ENCODE measurements at places on chromosomes 5 and 9.

DNA sequence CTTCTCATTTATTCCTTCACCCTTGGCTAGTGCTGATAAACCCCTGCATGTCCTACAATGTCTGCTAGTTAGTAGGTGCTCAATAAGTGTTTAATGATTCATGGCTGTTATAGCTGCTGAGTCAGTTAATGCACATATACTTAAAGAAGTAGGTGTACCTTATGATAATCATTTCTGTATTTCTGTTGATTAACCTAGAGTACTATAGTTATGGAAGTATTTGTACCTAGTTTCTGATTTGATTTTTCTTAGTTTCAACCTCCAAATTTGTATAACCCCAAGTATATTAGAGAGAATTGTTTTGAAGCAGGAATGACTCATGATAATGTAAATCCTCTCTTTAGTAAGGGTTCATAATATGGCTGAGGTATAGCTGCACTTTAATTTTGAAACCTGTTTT lies 8.9 kb downstream of the SMAD5 start:
- H3K4me1 ChIP-seq, result peaks cover 10% of the 10 kb centered on the region
- H3K27me3 ChIP-seq, result peaks cover 9% of the 10 kb centered on the region
- H3K36me3 ChIP-seq, result peaks cover 3% of the 10 kb centered on the region
- no peak overlapping the region for H3K4me3 ChIP-seq
- DNase-seq, result no peak

DNA sequence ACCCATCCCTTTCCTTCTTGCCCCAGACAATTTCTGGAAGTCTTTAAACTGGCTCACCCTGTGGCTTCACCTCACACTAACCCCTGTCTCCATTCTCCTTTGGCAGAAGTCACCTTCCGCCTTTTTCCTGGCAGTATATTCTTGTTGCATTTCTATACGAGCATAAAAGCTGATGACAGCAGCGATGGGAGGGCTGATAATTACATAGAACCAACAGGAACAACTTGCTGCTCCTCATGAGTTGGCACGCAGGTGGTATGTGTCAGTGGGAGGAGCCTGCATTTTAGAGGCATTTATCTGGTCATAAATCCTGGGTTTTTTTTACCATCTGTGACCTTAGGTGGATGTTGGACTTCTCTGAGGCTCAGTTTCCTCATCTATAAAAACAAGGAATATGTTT lies 61.4 kb upstream of the CKMT2 start:
- no peak for DNase-seq
- no peaks in the 10 kb centered on the region for H3K27me3 ChIP-seq

GRCh38 chr5:147805030-147805454 lies 22.5 kb upstream of the JAKMIP2 start:
- peaks cover 10% of the 10 kb centered on the region for H3K4me1 ChIP-seq
- no peak overlapping the region for H3K4me3 ChIP-seq
- H3K27ac ChIP-seq, result no peak overlapping the region
- no peaks in the 10 kb centered on the region for H3K36me3 ChIP-seq
- no peak for DNase-seq

DNA sequence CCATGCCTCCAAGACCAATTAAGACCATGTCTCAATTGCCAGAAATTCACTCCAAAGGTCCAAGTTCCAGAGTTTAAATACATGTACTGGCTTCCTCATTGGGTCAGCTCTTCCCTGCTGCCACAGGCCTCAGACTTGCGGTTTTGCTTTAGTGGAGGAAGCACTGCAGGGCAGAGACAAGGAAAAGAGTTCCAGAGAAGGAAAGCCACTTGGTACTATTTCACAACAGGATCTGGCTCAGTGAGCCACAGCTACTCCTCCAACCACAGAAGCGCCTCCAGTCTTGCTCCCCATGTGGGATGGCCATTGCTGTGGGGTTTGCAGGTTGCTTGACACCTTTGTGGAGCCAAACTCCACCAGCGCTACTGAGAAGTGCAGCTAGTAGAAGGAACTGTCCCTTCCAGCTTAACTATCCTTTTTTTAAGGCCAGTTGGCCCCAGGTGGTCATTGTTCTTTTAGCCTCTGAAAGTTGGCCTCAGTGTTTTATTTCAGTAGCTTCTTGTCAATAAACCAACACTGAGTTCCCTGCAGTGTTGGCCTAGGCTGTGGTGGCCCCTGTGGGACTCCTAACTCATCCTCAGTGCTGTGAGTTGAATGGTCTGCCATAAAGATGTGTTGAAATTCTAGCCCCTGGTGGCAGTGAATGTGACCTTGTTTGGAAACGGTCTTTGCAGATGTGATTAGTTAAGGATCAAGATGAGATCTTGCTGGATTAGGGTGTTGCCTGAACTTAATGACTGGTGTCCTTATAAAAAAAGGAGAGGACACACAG lies 93.7 kb upstream of the DAP start:
- no peak for DNase-seq
- H3K27me3 ChIP-seq, result peaks cover 7% of the 10 kb centered on the region
- no peak overlapping the region for H3K4me3 ChIP-seq
- H3K36me3 ChIP-seq, result no peaks in the 10 kb centered on the region
- H3K4me1 ChIP-seq, result no peaks in the 10 kb centered on the region

GRCh38 chr9:117334101-117334500 lies 80.8 kb downstream of the ASTN2 start:
- no peaks in the 10 kb centered on the region for H3K36me3 ChIP-seq
- no peaks in the 10 kb centered on the region for H3K4me1 ChIP-seq
- no peaks in the 10 kb centered on the region for H3K27me3 ChIP-seq
- DNase-seq, result no peak
- H3K4me3 ChIP-seq, result no peak overlapping the region

- peaks cover 20% of the 10 kb centered on the region for H3K4me1 ChIP-seq
- DNase-seq, result peak; percentile 49
- H3K4me3 ChIP-seq, result no peak overlapping the region
- H3K27ac ChIP-seq, result no peak overlapping the region
These were observed 76.3 kb upstream of the TNFSF8 start for GRCh38 chr9:115006660-115007059.

DNA sequence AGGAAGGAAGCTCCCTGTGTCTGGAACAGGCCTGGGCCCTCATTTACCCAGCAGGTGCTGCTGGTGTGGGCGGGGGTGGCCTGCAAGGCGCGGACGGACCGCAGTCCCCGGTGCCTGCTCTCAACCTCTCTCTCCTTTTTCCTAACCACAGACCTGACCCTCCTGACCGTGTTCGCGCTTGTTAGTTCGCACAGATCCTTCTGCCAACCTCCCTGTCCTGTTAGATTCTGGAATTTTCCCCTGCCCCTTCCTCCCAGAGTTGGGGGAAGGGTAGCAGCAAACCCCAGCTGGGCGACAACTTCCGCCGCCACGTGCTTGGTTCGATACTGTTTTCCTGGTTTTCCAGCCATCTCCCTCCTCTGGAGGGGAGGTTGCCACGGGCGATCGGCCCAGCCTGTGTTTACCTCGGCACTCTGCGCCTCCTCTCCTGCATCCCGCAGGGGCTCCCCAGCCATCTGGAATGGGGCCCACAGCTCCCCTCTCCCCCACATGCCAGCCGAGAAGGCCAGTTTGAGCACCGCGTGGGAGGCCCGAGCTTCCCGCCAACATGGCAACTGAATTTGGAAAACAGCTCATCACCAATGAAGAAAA lies 70.8 kb upstream of the UNC5A start:
- no peak overlapping the region for H3K27ac ChIP-seq
- no peak for DNase-seq
- peaks cover 61% of the 10 kb centered on the region for H3K27me3 ChIP-seq
- no peak overlapping the region for H3K4me3 ChIP-seq
- H3K4me1 ChIP-seq, result no peaks in the 10 kb centered on the region
- no peaks in the 10 kb centered on the region for H3K36me3 ChIP-seq

GRCh38 chr5:95619514-95620029 lies 315 bp upstream of the GPR150 start:
- peaks cover 17% of the 10 kb centered on the region for H3K27me3 ChIP-seq
- peak overlapping the region; percentile 77 for H3K27ac ChIP-seq
- H3K36me3 ChIP-seq, result peaks cover 8% of the 10 kb centered on the region

DNA sequence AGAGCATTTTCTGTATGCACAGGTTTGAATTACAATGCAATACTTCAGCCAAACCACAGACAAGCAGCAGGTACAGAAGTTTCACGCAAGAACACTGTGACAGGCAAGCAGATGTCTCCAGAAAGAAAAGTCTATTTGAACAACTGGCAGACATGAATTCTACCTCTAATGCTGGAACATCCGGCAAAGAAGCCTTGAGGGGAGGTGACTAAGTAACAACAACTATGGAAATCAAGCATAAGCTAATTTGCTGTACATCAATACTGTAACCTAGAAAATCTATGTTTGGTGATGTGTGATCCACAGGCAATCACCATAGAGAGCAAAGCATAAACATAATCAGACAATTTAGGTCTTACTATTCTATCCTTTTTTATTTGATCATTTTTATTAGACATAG lies 65.5 kb downstream of the PLK2 start:
- DNase-seq, result no peak
- no peak overlapping the region for H3K4me3 ChIP-seq
- H3K4me1 ChIP-seq, result no peaks in the 10 kb centered on the region
- H3K27ac ChIP-seq, result no peak overlapping the region

GRCh38 chr5:72470826-72471225 lies 36.4 kb downstream of the ZNF366 start:
- H3K4me1 ChIP-seq, result no peaks in the 10 kb centered on the region
- no peak overlapping the region for H3K27ac ChIP-seq
- no peak for DNase-seq
- H3K27me3 ChIP-seq, result peaks cover 21% of the 10 kb centered on the region

GRCh38 chr9:129906298-129906697 lies 71.0 kb downstream of the USP20 start:
- no peak overlapping the region for H3K4me3 ChIP-seq
- H3K36me3 ChIP-seq, result peaks cover 74% of the 10 kb centered on the region

DNA sequence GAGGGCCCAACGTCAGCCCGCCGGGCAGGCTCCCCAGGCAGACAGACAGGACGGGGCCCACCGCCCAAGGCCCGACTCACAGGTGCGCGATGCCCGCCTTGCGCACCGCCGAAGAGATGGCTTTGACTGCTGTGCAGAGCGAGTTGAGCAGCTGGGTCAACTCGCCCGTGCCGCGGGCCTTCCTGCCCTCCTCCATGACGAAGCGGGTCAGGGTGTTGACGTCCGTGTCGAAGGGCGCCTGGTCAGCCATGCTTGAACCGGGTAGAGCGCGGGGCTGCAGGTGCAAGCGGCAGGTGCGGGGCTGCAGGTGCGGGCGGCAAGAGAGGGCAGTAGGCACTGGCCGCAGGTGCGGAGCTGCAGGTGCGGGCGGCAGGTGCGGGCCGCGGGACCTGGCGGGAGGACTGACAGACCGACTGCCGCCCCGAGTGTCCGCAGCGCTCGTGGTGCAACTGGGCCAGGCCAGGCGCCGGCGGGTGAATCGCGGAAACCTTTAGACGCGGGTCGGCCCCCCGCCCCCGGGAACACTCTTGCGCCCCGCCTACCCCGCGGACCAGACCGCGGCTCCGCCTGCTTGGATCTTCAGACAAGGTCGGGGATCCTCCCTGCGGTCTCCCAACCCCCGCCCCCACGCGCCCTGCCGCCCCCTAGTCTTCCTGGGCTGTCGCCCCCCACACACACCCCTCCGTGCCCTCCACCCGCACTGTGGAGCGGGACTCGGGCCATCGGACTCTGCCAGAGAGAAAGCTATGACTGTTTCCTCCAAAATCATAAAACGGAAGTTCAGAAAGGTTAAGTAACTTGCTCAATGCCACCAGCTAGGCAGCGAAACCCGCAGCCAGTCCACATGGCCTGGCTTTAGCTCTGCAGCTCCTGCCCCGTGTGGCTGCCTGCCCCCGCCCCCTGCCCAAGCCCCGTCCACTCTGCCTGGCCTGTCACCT lies at the start of gene FBP1:
Gene FBP1, minus strand, starts transcription at position 458 of the 938 bp plus-strand sequence. Its CDS starts 208 bp downstream, at position 250.
- peak within 1 kb of the TSS; percentile 92 for H3K4me3 ChIP-seq
- peak; percentile 21 for DNase-seq
- peaks cover 50% of the 10 kb centered on the region for H3K27me3 ChIP-seq
- peaks cover 12% of the 10 kb centered on the region for H3K4me1 ChIP-seq
- no peaks in the 10 kb centered on the region for H3K36me3 ChIP-seq

DNA sequence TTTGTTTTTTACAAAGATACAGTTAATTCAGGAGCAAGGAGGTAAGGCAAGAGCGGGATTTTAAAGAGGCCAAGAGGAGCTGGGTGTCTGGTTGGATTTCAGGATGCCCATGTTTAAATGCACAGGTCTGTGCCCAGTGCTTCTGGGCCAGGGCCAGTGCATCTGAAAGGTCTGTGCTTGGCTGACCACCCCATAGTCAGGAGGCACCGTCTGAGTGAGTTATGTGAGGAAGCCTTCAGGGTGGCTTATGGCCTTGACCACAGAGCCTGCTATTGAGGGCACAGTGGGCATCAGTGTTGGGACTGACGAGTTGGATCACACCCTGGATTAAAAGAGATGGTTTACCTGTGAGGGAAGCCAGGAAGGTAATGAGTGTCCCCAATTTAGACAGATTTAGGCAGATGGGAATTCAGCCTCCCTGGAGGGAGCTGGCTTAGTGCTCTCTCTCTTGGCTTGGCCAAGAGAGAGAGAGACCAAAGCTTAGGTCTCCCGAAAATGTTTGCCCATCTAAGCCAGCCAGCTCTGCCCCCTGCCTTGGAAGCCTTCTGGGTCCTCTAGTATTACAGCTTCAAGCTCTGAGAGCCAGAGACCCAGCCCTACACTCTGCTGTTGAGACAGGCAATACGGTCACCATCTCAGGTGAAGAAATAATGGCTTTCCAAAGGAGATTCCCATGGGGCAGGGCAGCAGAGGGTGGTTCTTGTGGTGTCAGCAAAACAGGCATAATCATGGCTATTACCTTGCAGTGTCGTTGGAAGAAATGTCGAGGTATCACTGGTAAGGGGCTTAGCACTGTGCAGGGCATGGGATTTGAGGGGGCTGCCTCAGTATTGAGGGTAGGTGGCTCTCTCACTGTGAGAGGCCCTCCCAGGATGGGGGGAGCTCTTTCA lies 68.6 kb downstream of the RGS3 start:
- H3K36me3 ChIP-seq, result peaks cover 17% of the 10 kb centered on the region
- H3K4me3 ChIP-seq, result no peak overlapping the region
- H3K27ac ChIP-seq, result no peak overlapping the region
- no peak for DNase-seq

- no peaks in the 10 kb centered on the region for H3K4me1 ChIP-seq
- DNase-seq, result no peak
These were observed 88.1 kb upstream of the HTR1A start for GRCh38 chr5:64050296-64050695.

DNA sequence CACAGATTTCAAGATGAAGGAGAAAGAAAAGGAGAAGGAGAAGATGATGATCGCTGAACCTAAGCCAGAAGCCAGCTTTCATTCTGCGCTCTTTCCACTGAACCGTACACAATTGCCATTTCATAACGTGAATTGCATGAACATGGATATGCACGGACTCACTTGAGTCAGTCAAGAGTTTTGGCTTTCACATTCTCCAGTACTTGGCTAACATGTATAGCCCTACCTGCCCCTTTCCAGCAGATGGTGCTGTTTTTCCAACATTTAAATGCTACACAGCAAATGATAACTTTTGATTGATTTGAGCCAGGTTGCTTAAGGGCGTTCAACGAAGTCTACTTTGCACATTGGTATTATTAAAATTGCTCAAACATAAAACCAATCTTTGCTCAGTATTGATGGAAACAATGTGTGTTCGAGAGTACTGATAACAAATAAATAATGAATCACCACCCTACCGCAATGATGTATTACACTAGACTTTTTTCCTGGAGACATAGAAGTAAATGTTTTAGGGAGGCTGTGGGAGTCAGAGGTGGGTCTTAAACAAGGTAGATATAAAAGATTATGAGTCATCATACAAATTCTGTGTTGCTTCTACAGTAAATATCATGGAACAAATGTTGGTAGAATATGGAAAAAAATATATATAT lies 196.4 kb downstream of the TRPM3 start:
- H3K36me3 ChIP-seq, result no peaks in the 10 kb centered on the region
- H3K4me1 ChIP-seq, result no peaks in the 10 kb centered on the region
- no peak for DNase-seq
- no peaks in the 10 kb centered on the region for H3K27me3 ChIP-seq
- no peak overlapping the region for H3K27ac ChIP-seq
- H3K4me3 ChIP-seq, result no peak overlapping the region

Measured in T-helper 2 cell treated with Interferon-gamma antibody and Interleukin-4, amounts not matched to agents 5 μg/mL and 100 μg/mL, for 36 hours (primary cell).